AG04449 (cell line): ENCODE measurements at places on chromosomes 11 and 22.

- no peak for DNase-seq
These were observed 20.1 kb upstream of the ADORA2A start for GRCh38 chr22:24407278-24407665.

DNA sequence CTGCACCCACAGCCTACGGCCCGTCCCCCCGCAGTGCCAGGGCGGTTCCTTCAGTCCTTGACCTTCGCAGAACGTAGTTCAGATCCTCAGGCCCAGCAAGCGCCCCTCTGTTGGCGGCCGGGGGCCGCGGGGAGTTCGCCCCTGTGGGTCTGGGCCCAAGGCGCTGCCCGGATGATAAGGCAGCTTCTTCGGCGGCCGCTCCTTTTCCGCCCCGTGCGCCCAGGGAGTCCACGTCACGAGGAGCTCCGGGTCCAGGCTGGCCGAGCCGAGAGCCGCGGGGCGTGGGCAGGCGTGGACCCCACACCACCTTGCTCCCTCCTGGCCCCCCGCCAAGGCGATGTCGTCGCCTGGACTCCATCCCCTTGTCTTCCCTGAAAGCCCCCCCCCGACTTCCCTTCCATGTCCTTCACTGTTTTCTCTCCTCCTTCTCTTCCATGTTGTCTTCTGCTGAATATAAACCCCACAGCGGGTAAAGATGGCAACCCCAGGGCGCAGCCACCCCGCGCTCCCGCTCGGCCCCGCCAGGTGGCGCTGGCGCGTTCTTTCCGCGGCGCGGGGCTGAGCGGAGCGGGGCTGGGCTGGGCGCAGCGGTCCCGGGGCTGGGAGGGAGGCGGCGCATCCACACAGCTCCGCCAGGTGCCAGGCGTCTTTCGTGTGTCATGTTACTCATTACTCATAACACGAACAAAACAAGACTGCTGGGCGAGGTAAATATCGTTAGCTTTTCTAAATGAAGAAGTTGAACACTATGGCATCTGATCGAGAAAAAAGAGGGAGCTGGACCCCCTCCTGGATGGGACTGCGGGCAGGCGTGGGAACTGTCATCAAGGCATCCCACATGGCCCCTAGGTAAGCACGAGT lies 321.0 kb downstream of the NTM start:
- DNase-seq, result no peak

GRCh38 chr11:33747979-33748378 lies 11.8 kb upstream of the CD59 start:
- DNase-seq, result no peak

- no peak for DNase-seq
These were observed 1.5 kb downstream of the DGKZ start for GRCh38 chr11:46348566-46349401.

- DNase-seq, result peak; percentile 89
These were observed 10.7 kb downstream of the CRY2 start for GRCh38 chr11:45857961-45858474.

DNA sequence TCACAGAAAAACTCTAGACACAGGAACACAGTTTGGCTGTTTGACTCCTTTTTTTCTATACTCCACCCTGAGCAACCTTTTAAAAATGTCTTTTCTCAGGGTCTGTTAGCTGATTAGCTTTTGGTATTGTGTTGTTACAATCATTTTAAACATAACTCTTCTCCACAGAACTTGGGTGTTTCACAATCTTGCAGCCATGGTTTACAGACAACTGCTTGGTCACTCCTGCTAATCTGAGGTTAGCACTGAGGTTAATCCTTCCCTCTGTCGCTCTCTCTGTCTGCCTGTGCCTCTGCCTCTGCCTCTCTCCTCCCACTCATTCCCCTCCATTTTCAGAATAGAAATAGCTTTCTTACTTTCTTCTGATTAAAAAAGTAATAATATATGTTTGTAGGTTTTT lies 62.4 kb upstream of the ZBED5 start:
- DNase-seq, result no peak

GRCh38 chr22:21047730-21048129 lies 2.0 kb downstream of the LRRC74B start:
- DNase-seq, result no peak

GRCh38 chr11:32420937-32421901 lies 14.1 kb downstream of the WT1 start:
- DNase-seq, result no peak
